ENCODE measurements at places on chromosomes 12 and 14. TPM values are rescaled to one million over a fixed set of nuclear protein-coding genes. Genes with fewer than 3 reads are reported as not detected.

Gene APOLD1
- total RNA-seq, result 0.86 TPM

DNA sequence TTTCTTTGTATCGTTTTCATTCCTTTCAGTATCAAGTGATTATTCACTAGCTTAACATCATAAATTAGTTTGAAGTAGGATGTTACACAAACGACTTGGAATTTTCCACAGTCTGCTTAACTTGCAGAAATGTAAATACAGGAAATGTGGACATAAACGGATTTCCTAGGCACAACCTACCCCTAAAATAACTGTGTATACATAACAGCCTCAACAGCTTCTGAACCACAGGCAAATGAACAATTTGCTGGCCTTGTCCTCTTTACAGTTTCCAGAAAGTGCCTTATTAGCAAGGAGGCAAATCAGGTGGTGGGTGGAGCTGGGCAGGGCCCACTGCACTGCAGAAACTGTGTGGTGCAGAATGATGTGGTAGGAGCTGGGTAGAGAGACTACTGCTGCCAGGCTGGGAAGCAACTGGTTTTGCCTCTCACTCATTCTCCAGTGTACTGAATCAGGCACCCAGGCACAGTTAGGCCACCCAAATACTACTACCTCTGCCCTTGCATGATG lies 14.1 kb downstream of the DRAM1 start:
- no peak for DNase-seq

- no peak for DNase-seq
Measured at GRCh38 chr12:110637869-110638441, 24.0 kb downstream of the TCTN1 start.

DNA sequence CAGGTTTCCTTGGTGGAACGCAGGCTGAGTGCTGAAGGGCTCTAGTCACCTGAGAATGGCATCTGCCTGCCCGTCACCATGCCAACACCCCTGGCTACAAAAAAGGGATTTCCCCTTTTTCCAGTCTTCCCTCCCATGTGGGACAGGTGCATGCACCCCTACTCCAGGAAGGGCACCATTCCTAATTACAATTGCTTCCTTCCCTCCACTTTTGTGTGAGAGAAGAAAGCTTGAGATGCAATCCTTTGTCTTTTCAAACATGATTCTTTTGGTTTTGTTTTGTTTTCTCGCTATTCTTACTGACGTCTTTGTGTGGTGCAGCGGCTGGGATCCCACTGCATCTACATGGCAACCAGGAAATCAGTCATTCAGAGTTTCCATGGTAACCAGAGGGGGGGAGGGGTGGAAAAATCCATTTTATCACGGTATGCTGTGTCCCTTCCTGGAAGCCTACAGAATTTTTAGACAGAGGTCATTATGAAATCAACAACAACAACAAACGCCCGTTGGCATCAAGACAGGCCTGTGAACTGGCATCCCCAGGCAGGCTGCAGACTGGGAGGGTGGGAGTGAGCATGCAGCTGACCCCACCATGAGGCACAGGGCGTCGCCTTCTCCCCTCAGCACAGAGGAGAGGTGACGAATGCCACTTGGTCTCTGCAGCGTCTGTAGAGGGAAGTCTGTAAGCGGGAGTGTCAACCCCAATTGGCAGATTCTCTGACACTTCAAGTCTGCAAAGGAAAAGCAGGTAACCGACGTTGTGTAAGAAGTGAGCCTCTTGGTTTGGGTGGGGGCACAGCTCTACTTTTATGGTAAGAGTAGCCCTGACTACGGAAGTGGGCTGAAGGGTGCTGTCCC lies 13.6 kb upstream of the GNG2 start:
- DNase-seq, result peak; percentile 57

GRCh38 chr12:56522411-56523193 lies 982 bp downstream of the RBMS2 start:
- DNase-seq, result no peak
